ENCODE measurements at places on chromosomes 2 and 18. TPM values are rescaled to one million over a fixed set of nuclear protein-coding genes. Genes with fewer than 3 reads are reported as not detected.

The IL1B gene
- polyA plus RNA-seq: not detected

The LDAH gene
- polyA plus RNA-seq: 12.3 TPM

The AKAIN1 gene
- not detected for polyA plus RNA-seq

The MYO1B gene
- polyA plus RNA-seq: 0.38 TPM

The MARCO gene
- polyA plus RNA-seq: not detected

The FSIP2 gene
- not detected for polyA plus RNA-seq

The CRYGD gene
- not detected for polyA plus RNA-seq

The FAM237A gene
- polyA plus RNA-seq: not detected

The DNAJC5G gene
- not detected for polyA plus RNA-seq

The OTOF gene
- 0.82 TPM for polyA plus RNA-seq

The LCT gene
- not detected for polyA plus RNA-seq

The CHRNG gene
- polyA plus RNA-seq: not detected

GRCh38 chr2:137187216-137187615 lies 421.9 kb downstream of the THSD7B start:
- DNase-seq: no peak

GRCh38 chr2:239233576-239233975 lies 167.2 kb downstream of the HDAC4 start:
- DNase-seq: no peak

DNA sequence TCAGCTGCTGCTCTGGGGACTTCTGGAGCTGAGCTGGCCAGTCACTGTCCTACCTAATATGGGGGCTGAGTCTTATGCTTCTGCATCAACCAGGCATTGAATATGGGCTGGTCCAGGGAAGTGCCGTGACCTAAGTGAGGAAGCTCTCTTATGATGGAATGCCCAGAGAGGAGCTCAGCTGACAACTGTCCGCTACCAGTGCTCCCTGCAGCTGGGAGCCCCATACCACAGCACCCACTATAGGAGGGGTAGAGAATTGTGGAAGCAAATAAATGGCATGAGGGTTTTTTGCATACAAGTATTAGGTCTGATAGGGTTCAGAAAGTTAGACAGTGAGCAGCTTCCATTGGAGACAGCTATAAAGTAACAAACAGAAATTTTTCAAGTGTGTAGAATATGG lies 4.5 kb downstream of the TIMM21 start:
- DNase-seq: no peak

GRCh38 chr18:79353267-79353666 lies 42.5 kb upstream of the NFATC1 start:
- no peak for DNase-seq

- DNase-seq: no peak
Measured at GRCh38 chr2:207533461-207534008, 3.8 kb downstream of the CREB1 start.

DNA sequence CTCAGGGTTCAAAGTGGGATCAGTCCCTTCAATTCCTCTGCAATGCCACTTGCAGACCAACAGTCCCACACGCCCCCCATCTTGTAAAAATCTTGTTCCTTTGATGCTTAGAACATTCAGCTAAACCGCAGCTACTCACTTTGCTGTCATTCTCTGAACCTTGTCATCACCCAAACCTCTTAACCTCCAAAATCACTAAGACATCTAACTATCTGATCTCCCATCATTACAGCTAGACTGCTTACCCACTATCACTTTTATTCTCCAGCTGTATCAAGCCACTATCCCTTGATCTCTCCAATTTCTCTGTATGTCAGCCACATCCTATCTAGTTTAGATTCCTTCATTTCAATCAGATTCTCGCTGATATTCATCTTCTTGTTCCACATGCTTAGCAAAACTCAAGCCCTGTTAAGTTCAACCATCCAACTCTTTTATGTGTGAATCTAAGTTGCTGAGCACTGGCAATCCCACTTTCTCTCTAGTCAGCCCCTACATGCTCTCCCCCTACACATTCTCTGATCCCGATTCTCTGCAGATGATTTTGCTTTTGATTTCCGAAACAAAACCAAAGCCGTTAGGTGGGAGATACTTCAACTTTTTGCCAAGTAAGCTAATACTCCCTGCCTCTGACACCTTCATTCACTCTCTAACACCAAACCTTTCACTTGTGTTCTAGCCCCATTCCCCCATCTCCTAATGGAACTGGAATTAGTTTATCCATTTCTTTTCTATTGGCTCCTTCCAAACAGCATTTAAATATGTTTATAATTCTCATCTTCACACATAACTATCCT lies 4.6 kb downstream of the GTF3C2 start:
- no peak for DNase-seq

GRCh38 chr2:48412443-48413250 lies 117.3 kb upstream of the STON1 start:
- DNase-seq: no peak

DNA sequence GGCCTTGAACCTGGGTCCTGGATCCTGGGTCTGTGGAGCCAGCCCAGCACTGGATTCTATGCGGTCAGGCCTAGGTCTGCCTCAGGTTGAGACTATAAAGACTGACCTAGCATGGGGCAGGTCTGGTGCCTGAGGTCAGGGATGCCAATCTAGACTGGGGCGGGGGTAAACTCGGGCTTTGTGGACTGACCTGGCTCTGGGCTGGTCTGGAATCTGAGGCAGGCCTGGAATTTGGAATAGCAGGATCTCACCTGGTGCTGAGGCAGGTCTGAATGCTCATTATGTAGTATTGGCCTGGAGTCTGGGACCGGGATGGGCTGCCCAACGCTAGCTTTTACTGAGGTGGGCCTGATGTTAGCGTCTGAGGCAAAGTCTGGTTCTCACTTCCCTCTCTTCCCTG lies 256.0 kb downstream of the KIAA1328 start:
- no peak for DNase-seq

GRCh38 chr2:225103737-225104141 lies 61.5 kb upstream of the DOCK10 start:
- no peak for DNase-seq

GRCh38 chr18:24115628-24116027 lies 23.2 kb upstream of the CABYR start:
- DNase-seq: no peak

DNA sequence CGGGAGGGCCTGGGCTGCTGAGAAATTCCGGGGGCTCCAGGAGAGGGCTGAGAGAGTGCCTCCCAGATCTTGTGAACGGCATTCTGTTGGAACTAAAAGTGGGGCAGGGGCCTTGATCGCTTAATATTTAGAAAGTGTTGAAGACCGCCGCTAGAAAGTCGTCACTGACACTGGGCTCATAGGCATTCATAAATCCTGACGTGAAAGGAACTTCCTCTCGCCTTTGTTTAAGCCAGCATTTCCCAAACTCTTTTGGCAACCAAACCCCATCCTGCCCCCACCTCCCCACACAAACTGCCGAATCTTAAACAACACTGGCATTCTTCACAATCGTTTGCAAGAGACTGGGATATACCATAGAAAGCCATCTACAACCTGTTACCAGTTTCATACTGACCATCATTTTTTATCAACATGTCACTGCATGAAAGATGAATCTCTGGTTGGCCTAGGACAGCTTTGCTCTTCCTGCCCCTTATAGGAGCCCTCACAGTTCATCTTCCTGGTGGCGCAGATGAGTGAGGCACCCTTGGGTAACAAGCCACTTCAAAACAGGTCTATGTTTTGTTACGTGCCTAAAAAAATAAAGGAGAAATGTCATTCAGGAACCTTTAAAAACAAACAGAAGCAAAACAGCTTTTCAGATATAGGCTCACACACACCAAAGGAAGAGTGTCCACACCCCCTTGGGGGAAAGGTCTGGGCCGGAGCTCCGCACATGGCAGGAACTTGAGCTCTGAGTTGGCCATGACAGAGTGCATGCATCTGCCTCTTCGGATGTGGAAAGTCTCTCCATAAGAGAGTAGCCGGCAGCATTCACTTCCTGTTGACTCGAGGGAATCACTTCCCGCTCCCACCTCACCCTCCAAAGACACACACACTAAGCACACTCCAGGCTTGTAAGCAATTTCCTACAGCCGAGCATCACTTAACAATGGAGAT lies 13.0 kb downstream of the MTERF4 start:
- no peak for DNase-seq

- no peak for DNase-seq
Measured at GRCh38 chr2:27976308-27976707, 85.8 kb downstream of the BABAM2 start.

DNA sequence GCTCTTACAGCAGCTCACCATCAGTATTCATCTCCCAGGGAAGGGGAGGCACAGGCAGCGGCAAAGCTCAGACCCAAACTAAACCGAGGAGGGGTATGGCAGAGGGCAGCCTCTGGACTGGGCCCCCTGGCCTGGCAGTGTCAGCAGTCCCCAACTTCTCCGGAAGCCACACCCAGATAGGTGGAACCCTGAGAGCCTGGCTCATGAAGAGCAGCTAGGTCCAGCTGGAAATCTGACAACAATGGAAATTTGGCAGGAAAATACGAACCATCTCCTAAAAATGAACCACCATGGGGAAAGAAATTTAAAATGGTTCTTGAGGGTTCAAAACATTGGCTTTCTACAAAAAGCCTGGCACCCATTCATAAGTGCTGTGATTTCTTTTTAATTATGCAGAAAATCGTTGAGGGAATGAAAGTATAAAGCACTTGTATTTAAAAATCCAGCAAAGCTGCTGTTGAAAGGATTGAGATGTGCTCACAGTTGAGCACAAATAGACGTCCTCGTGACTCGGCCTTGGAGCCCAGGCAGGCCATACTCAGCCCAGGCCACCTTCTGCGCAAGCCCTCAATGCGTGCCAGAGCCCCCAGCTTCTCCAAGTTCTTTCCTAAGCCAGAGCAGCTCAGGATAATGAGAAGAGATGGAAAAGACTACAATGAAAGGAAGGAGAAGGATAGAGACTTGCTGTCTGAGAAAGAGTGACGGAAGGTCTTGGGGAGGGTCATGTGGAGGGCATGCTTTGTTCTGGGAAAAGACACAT lies 93.0 kb downstream of the COL6A3 start:
- no peak for DNase-seq

- DNase-seq: no peak
Measured at GRCh38 chr2:174836377-174836994, 72.2 kb upstream of the CHRNA1 start.

- no peak for DNase-seq
Measured at GRCh38 chr2:3466482-3466863, 52.9 kb downstream of the ADI1 start.

DNA sequence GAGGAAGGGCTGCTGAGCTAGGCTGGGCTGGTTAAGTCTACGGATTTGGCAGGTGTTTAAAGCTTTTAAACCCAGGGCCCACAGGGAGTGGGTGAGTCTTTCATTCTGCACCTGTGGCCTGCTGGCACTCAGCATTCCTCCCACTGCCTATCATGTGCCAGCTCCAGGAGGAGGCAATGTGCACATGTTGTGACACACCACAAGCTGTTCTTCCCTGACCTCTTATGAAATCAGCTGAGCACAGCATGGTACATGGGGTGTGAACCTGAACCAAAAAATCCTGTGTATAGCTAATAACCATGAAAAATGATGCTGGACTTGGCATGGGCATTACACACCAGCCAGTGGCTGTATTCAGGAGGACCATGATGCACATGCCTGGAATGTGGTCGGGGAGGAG lies 297.9 kb upstream of the MMADHC start:
- no peak for DNase-seq

DNA sequence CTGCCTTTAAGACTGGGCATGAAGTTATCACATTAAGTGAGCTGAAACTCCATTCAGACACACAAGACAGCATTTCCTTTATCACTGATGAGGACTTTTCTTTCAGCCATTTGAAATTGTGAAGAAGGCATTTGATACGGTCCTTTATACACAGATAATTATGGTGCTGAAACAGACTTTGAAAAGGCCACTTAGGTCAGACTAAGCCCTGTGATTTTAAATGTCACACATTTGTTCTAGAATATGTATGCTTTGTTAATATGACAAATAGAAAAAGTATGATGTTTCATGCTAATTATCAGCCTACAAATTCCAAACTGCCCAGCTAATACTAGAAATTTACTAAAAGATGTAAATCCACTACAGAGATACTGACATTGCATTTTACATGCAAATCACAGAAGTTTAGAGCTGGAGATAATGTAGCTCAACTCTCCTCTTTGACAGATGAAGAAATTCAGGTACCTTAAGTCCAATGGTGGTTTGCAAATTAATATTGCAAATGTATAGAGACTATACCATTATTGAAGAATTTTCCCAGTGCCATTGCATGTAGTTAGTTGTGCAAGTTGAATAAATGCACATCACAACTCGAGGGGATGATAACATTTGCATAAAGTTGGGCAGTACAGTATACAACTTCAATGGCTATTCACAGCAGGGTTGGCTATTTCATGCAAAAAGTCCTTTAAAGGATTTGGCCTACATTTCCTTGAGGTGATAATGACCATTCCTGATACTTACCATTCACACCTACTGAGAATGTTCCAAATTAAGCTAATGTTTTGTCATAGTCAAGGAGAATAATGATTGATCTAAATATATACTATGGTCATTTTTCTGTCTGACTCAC lies 175.2 kb downstream of the UPP2 start:
- DNase-seq: no peak

- DNase-seq: no peak
Measured at GRCh38 chr2:20212871-20213503, 11.9 kb downstream of the SDC1 start.

DNA sequence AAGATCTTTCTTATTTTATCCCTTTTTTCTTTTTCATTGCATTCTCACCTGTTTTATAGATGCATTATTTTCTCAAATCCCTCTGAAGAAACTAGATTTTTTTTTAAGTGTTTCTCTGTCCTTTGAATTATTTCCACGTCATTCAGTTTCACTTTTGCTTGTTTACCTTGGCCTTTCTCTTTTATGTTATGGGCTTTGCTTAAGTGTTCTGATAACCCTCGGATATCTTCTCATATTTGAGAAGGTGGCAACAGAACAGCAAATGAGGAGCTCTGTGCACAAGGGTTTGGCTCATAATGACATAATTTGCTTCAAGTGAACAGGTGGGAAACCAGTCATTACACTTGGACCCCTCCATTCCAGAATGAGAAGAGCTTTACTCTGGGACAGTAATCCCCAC lies 111.9 kb downstream of the C1D start:
- DNase-seq: no peak

DNA sequence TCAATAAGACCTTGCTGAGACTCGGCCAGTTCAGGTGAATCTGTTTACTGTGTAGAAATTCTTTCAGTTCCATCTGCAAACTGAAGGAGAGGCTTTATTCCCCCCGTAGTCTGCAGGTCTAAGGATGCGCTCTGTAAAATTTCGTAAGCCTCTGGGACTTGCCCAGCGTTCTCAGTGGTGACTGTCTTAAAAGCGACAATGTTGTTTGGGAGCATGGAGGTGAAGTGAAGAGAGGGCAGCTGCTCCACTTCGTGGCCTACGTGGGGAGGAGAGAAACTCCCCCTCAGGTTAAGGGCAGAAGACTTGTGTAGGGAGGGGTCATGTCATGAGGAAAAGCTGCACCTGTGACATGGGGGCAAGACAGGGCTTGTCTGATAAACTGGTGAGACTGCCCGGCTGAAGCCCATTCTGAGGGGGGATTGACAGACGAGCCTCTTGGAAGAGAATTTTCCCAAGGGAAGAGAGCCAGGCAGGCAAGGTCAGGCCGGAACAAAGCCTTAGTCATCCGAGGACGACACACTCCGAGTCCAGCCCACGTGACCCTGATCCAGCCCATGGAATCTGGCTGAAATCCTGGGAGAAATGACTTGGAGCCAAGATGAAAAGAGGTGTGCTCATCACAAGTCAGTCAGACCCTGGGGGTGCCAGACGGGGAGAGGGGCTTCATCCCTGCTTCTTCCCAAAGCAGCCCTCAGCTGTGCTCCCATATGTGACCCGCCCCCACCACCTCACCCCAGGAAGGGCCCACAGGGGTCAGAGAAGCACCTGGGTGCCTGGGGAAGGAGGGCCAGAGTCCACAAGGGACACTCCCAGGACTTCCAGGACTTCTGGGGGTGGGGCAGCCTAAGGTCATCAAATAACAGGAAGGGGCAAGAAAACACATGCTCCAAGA lies 88.5 kb upstream of the SH3BP4 start:
- no peak for DNase-seq

GRCh38 chr2:124702777-124703176 lies 677.7 kb downstream of the CNTNAP5 start:
- no peak for DNase-seq
